Activated CD4-positive, alpha-beta T cell treated with anti-CD3 and anti-CD28 coated beads for 4 hours (primary cell): ENCODE measurements at places on chromosomes 2 and 18.
A peak's percentile ranks its signal among the peaks of the same experiment; 100 is the strongest.

GRCh38 chr18:41144441-41144840 lies 810.6 kb upstream of the PIK3C3 start:
- no peak for DNase-seq

GRCh38 chr2:60808330-60808801 lies 52.3 kb downstream of the PAPOLG start:
- DNase-seq, result no peak

GRCh38 chr2:239380831-239381708 lies 19.8 kb downstream of the HDAC4 start:
- peak; percentile 66 for DNase-seq

DNA sequence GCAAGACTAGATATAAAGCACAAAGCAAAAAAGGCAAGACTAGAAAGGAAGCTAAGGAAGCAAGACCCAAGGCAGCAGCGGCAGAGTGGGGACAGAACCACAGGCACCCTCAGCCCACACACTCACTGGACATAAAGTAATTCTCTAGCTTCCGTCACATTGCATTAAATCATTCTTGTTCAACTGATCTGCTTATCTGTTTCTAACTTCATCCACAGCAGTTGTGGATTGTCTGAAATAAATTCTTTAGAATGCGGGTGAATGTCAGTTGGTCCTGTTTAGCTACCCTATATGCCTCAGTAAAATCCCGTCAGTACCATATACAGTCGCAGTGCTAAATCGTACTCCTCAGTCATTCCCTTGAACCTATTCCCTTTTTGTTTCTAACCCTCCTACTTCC lies 183.2 kb upstream of the SLC39A10 start:
- DNase-seq, result no peak

DNA sequence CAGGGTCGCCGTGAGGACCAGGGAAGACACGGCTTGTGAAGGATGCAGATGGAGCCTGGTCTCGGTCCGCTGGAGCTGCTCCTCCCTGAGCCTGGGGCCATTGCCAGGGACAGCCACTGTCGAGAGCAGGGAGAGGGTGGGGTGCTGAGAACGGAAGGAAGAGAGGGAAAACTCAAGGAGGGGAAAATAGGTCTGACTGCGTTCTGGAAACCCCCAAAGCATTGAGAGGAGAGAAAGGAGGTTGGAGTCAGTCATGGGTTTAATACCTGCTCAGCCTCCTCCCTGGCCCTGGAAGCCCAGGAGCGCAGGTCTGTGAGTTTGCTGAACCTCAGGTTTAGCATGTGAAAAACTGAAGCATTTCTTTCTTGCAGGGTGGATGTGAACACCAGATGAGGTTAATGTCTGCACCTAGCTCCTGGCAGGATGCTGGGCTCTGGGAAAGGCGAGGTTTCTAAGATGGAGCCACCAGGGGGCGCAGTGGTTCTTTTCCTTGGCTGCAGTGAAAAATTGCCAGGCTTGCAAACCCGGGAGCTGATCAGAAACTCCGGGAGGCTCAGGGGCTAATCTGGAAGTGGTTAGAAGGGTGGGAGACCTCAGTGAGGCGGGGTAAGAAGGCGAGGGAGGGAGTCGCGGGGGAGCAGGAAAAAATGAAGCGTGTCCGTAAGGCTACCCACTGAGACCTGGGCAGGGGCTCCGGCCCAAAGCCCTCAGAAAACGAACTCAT lies 33.6 kb upstream of the RNF149 start:
- peak; percentile 65 for DNase-seq

- DNase-seq, result no peak
Measured at GRCh38 chr2:177733-178132, 86.1 kb downstream of the SH3YL1 start.

DNA sequence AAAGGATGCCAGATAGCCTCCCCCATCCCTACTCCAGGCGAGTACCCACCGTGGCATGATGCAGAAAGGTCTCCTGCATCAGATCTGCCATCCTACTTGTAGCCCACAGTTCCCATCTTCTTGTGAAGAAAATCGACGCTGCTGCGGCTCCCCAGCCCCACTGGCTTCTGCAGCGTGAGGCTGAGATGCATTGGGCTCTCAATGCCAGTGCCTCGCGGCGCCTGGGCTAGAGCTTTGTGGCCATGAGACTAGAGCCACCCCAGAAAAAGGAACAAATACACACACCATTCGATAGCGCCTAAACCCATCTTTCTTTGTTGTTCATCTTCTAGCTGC lies 2.8 kb downstream of the NOL4 start:
- DNase-seq, result no peak

DNA sequence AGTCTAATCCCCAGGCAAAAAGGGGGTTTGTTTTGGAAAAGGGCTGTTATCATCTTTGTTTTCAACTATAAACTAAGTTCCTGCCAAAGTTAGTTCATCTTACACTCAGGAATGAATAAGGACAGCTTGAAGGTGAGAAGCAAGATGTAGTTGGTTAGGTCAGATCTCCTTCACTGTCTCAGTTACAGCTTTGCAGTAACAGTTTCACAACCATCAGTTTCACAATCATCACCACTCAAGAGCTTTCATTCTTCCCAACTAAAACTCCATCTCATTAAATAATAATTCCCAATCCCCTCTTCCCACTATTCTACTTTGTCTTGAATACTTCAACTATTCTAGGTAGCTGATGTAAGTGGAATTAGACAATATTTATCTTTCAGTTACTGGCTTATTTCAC lies 200.9 kb downstream of the NYAP2 start:
- no peak for DNase-seq

- no peak for DNase-seq
Measured at GRCh38 chr2:188256420-188256819, 35.3 kb upstream of the GULP1 start.

GRCh38 chr2:143284087-143284675 lies 155.0 kb downstream of the ARHGAP15 start:
- DNase-seq, result peak; percentile 30

DNA sequence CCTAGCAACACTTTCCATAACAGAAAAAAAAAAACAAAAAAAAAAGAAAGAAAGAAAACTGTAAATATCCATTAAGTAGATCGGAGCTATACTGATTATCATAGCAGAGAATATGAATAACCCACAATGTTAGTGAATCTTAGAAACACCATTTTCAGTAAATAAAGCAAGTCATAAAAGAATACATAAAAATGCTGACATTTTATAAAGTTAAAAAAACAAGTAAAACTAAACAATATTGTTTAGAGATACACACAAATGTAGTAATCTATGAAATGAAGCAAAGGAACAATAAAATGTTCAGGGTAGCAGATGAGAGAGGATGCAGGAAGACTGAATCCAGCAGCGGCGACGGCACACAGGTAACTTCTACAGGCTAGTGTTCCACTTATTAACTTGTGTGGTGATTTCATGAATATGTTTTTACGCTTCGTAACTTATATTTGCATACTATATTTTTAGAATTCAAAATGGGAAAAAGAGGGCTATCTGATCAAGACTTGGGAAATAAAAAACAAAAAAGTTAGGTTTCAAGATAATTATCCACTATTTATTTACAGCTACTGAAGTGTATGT lies 4.8 kb downstream of the ROCK2 start:
- DNase-seq, result no peak

GRCh38 chr2:160289831-160290230 lies 89.8 kb upstream of the ITGB6 start:
- DNase-seq, result no peak

DNA sequence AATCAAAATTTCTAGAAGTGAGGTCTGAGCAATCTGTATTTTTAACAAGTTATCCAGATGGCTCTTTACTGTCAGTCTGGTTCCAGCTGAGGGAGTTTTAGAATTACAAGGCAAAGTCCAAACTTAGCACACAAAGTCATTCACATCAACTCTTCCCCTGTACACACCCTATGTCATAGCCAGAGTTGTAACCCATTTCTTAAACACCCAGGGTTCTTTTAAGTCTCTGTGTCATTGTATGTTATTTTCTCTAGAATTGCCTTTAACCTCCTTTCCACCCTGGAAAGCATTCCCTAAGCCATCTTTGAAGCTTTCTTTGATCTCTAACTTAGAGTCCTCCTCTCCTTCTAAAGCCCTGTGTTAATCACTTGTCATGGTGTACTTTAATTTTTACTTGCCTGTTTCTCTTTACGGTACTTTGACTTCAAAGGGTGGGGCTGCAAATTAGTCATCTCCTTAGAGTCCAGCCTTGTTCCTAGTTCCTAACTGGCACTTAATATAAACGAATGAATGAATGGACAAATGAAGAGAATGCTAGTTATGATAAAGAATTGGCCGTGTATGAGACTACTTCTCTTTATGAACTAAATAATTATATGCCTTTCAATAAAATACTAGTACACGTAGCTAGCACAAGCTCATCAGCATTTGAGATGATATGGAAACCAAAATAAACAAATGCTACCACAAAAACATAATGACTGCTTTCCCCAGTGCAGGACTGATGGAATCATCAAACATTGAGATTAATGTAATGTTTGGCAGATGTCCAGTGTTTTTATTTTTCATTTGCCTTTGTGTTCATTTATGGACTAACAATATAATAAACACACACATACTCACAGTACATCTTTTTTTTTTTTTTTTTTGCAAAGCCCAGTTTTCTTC lies 11.9 kb upstream of the ACTR3 start:
- DNase-seq, result no peak

DNA sequence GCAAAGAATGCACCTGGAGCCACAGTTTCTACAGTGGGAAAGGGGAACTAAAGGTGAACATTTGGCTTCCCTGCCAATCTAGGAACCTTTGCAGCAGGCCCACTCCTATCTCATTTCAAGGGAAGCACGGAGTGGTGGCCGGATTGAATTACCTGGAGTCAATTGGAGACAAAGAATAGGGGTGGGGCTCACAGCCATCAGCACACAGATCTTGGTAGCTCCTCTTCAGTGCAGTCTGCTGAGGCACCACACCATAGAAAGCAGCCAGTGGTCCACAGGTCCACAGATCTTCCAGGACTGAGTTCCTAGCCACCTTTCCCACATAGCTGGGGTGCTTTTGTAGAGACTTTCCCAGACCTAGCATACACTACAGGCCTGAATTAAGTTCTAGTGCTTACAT lies 43.5 kb upstream of the NXPH2 start:
- no peak for DNase-seq

GRCh38 chr18:45562567-45563479 lies 52.5 kb upstream of the SLC14A2 start:
- DNase-seq, result no peak

- DNase-seq, result no peak
Measured at GRCh38 chr2:86290596-86291327, 46.7 kb downstream of the REEP1 start.

DNA sequence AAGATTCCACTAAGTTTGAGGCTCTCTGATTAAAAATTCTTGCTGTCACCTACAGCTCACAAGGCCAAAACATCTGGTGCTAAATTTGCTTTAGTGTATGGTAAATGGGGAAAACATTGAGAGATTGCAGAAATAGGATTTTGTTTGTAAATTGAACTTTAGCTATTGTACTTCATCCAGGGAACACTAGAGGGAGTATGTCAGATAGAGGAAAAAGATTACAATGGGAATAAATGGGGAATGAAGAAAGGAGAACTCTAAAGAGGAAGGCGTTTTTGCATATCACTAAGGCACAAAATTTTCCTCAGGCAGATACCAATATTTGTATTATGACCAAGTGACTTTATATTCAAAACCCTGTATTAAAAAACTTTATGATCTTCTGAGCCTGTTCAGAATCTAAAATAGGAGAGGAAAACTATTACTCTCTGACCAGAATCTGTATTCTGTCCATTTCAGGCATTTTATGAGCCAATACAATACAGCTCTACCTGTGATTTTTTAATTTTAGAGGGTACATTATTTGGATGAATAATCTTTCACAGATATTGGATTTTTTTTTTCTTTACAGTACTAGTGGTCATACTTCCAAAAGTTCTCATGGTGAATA lies 52.3 kb upstream of the ITGB6 start:
- no peak for DNase-seq

GRCh38 chr2:130355172-130355577 lies 681 bp upstream of the PTPN18 start:
- DNase-seq, result no peak

DNA sequence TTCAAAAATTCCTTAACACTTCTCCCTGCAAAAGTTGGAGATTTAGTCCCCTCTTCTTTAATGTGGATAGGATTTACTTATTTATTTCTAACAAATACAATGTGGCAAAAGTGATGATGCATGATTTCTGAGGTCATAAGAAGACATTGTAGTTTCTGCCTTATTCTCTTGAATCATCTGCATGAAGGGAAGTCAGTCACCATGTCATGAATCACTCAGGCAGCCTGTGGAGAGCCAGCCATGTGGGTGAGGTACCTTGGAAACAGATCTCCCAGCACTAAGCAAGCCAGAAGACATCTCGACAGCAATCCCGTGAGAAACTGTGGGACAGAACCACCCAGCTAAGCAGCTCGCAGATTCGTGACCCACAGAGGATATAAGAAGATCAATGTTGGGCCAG lies 2.7 kb upstream of the ZC3H8 start:
- no peak for DNase-seq

GRCh38 chr2:50512397-50512796 lies 519.5 kb downstream of the NRXN1 start:
- no peak for DNase-seq

DNA sequence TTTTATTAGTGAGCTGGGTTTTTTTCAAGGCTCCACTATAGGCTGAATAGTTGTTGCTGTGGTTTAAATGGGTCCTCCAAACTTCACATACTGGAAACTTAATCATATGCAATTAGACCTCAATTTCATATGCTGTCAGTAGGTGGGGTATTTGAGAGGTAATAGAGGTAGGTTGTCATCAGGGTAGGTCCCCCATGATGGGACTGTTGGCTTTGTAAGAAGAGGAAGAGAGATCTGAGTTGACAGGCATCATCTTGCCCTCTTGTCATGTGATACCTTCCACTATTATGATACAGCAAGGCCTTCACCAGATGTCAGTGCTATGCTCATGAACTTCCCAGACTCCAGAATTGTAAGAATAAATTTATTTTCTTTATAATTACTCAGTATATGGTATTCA lies 819.4 kb downstream of the LRP1B start:
- DNase-seq, result no peak

DNA sequence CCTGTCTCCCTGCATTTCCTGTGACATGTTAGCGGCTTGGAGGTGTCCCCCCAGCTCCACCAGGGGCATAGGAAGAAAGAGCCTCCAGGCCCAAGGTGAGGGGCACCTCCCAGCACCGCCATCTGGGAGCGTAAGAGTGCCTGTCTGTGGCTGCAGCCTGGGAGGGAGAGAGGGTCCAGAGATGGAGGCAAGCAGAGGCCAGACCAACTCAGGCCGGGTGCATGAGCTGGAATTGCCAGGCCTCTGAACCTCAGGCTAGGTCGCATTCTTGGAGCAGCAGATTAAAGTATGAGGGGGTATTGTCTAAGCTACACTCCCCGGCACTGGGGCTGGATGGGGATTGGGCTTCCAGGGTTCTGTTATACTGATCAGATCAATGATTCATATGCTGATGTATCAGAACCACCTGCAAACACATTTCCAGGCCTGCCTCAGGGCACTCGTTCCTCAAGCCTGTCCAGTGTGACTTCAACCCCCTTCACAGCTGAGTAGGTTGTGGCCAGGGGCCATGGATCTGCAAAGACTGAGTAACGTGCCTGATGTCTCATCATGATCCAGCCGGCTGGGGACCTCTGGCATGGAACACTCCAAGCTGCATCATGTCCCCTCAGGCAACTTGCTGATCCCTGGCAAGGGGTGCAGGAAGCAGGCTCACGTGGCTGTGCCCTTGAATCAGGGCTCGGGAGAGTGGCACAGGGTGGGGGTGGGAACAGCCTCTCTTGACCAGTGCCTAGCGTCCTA lies 73.2 kb downstream of the HS1BP3 start:
- DNase-seq, result no peak

GRCh38 chr2:40639320-40639719 lies 187.4 kb upstream of the SLC8A1 start:
- no peak for DNase-seq
